ENCODE measurements at places on chromosomes 4 and X. TPM values are rescaled to one million over a fixed set of nuclear protein-coding genes. Genes with fewer than 3 reads are reported as not detected.

ASB12 gene
- total RNA-seq: not detected

XG gene
- total RNA-seq: not detected

RPA4 gene
- 0.23 TPM for total RNA-seq

SLIT2 gene
- total RNA-seq: 0.63 TPM

DUSP21 gene
- not detected for total RNA-seq

MAGEE2 gene
- not detected for total RNA-seq

MAGEC2 gene
- not detected for total RNA-seq

ARHGAP6 gene
- total RNA-seq: 0.65 TPM

TBC1D1 gene
- total RNA-seq: 28.0 TPM

BANK1 gene
- total RNA-seq: 0.10 TPM

GRCh38 chr4:13267091-13267490, 217.0 kb downstream of the RAB28 start:
- no peak for DNase-seq

DNA sequence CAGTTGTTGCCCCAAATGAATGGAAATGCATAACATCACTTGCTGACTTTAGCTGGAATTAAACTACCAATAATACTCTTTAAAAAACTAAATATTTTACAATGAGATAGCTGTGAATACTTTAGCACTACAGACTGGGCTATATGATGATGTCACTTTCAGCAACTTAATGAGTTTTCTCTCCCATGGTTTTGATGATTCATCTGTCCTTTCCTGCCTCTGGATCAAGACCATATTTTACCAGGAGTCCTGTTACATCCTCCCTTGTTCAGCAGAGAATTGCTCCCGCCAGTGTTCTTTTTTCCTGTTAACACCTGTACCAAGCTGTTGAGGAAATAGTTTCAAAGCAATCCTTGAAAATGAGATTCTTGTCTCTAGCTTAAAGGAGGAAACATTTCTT, 543.0 kb downstream of the SPRY1 start:
- no peak for DNase-seq

GRCh38 chr4:75499900-75500299, 14.3 kb downstream of the RCHY1 start:
- no peak for DNase-seq

DNA sequence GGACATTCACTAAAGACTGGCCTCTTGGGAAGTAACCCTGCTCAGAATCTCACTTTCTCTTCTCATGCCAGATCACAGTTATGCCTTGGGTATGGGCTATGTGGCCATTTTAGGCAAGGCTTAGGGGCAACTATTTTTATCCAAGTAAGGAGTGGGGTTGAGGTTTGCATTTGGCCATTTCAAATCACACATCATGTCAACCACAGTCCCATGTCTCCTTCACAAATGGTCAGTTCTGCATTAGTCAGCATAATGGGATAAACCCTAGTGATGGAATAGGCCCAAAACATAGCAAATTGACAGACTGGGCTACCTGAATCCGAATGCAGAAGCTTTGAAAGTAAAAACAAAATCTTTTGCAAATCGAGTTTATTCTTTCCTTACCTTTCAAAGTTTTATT, 827 bp upstream of the RTL3 start:
- no peak for DNase-seq

DNA sequence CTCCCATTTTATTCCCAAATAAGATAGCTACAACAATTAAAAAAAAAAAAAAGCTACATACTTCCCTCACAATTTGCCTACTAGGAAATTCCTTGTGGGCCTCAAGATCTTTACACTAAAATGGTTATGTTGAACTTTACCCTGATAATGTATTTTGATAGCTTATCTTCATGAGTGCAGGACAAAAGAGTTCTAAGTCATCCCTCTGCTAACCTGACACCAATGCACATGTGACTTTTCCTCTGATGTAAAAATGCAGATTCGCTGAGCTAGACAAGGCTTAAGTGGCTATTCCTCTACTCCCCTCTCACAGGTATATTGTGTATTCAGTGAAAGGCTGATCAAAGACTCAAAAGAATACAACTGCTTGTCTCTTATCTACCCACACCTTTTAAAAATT, 22.5 kb downstream of the ELF2 start:
- no peak for DNase-seq

GRCh38 chrX:8346892-8347291, 117.7 kb upstream of the VCX3B start:
- no peak for DNase-seq

GRCh38 chrX:66914080-66914479, 275.2 kb upstream of the EDA2R start:
- DNase-seq: peak; percentile 34

GRCh38 chr4:26510334-26510964, 20.2 kb upstream of the CCKAR start:
- no peak for DNase-seq

DNA sequence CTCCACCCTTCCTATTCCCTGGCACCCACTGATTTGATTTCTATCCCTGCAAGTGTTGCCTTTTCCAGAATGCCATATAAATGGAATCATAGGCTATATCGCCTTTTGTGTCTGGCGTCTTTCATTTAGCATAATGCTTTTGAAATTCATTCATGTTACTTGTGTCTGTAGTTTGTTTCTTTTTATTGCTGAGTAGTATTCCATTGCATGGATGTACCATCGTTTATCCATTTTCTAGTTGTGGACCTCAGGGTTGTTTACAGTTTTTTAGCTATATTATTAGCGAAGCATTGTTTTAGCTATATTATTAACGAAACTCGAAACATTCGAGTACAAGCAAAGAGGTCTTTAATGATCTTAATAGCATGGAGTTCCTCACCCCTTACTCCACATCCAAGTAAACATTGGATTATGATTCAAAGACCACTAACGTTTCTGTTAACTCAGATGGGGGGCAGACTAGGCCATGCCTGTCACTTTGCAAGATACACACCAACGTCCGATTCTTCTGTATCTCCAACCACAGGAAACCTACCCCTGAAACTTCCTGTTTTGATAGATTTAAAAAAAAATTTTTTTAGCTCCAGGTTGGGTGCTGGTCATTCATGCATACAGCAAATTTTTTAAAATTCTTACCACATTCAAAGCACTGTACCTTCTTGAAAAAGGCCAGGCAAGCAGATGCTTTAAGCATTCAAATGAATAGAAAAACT, 1.1 kb downstream of the DCK start:
- DNase-seq: no peak

- no peak for DNase-seq
These were observed 559.6 kb upstream of the EPHA5 start for GRCh38 chr4:66229885-66230284.

GRCh38 chr4:133394971-133395627, 246.0 kb downstream of the PCDH10 start:
- no peak for DNase-seq

GRCh38 chr4:140645614-140646412, 77.1 kb upstream of the UCP1 start:
- no peak for DNase-seq

DNA sequence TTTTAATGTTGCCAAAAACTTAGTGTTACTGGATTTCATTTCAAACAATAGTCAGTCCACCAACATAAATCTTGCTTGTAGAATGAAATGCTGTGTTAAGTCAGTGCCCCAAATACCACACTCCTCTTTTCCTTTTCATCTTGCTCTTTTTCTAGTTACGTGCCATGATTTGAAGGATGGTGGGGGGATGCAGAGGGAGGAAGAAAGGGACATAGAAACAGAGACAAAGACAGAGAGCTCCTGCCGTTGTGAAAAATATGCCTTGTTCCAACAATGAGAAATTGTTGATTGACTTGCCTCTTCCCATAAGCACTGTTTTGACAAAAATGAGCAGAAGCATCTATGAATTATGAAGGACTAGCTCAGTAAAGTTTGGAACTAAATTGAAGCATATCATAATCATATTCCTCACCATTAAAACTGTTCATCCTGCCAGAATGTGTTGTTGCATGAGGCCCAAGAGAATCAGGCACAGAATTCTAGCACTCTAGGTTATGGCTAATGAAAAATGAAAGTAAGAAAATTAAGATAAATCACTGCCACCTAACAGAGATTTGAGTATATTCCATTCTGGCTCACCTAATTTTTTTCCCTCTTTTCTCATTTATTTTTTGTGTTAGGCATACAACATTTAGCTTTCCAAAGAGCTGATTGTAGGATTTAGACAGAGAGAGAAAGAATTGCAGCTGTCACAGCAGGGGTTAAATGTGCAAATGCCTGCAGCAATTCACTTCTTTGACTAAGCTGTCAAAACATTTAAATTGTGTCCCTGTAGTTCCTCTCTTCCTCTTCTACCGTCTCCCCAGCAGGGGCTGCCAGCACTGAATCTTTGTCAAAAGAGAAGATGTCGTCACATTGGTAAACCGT, 111.6 kb upstream of the PTPN13 start:
- DNase-seq: no peak

DNA sequence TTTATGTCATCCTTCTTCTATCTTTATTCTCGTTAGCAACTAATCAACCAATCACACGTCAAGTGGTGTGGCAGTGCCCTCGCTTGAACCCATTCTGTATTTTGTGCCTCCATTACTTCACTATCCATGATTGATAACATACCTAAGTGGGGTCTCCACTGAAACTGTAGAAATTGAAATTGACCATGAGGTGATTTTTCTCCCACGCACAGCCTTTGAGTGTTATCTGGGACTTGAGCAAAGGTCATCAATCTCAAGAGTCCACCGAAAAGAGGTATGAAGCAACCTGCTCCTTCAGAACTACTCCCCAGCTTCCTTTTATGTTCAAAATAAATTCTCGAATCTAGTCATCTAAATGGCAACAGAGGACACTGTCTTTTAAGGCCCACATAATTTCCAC, 111.1 kb downstream of the SCD5 start:
- DNase-seq: no peak

DNA sequence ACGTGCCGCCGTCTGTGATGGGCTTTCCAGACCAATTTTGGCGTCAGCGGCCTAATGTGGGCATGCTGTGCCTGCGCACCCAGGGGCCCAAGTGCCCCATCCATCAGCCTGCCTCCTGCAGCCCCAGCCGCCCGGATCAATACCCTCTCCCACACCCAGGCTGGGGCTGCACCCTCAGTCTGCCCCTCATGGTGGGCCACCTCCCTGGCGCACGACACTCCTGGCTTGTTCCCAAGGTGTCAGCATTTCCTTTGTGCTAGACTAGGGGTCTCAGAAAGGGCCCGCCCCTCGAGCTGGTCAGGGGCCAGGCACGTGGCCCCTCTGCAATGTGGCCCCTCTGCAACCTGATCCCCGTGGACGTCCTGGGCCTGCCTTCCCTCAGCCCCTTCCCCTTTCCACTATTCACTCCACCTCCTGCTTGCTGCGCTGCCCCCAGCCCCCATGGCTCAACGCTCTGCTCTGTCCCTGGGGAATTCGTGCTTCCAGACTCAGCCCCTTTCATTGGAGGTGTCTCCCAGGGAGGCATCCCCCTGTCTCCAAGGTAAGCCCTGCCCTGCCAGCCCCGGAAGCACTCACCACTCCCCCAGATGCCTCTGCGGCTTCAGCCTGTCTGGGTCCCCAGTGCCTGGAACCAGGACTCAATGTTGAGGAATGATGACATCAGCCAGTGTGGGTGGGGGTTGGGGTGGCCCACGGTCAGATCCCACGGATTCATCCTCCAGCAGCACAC, 130.8 kb downstream of the HMX1 start:
- peak; percentile 31 for DNase-seq

- no peak for DNase-seq
These were observed 31.1 kb downstream of the RAB28 start for GRCh38 chr4:13452927-13453579.

GRCh38 chr4:1087371-1087770, 26.0 kb downstream of the RNF212 start:
- no peak for DNase-seq

GRCh38 chr4:153346031-153346430, 1.5 kb downstream of the MND1 start:
- DNase-seq: no peak

- DNase-seq: no peak
These were observed 116.2 kb downstream of the GATB start for GRCh38 chr4:151644622-151645021.

DNA sequence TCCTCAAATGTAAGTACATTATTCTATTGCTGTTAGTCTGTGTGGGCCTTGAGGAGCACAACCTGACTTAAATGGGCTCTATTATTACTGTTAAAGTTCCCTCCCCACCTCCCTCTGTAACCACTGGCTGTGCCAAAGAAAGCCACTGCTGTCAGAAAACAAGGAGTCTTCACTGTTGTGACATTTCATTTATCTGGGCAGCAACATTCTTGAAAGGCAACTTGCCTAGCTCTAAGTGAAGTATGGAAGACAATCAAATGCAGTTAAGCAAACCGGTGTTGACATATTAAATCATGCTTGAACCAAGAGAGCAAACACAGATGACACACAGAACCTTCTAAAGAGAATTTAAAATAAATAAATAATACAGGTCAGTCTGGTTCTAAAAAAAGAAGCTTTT, 81.0 kb downstream of the EPHA5 start:
- DNase-seq: no peak

DNA sequence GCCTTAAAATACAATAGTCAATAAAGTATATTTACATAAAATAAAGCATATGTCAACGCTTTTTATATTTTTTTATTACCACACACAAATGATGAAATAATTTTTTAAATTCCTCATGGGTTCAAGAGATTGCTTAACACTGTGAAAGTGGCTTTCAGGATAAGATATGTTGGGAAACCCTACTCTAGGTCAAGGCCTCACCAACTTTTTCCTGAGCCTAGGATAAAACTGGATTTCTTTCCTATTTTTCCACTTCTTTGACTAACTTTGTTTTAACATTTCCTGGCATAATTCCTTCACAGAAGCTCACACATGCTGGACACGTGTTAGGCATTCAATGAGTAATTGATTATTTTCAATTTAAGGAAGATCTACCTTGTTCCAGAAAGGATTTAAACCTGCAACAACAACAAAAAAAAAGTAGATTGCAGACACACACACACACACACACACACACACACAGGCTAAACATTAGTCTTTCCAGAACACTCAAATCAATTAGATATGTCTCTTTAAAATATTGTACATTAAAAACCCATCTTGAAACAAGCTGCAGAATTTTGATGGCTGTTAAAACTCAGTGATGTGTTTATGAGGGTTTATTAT, 9.1 kb downstream of the KLB start:
- DNase-seq: no peak

GRCh38 chr4:95255396-95256107, 293.2 kb downstream of the UNC5C start:
- DNase-seq: no peak

- no peak for DNase-seq
These were observed 102.2 kb downstream of the SLC2A9 start for GRCh38 chr4:9919047-9919446.

GRCh38 chr4:98929341-98930267, 671 bp upstream of the EIF4E start:
- no peak for DNase-seq

- no peak for DNase-seq
These were observed 38.2 kb upstream of the PNPLA4 start for GRCh38 chrX:7965436-7965835.

- DNase-seq: no peak
These were observed 4.8 kb upstream of the HGFAC start for GRCh38 chr4:3436798-3437581.

- DNase-seq: peak; percentile 59
These were observed 626 bp downstream of the TBC1D1 start for GRCh38 chr4:37891260-37892159.

DNA sequence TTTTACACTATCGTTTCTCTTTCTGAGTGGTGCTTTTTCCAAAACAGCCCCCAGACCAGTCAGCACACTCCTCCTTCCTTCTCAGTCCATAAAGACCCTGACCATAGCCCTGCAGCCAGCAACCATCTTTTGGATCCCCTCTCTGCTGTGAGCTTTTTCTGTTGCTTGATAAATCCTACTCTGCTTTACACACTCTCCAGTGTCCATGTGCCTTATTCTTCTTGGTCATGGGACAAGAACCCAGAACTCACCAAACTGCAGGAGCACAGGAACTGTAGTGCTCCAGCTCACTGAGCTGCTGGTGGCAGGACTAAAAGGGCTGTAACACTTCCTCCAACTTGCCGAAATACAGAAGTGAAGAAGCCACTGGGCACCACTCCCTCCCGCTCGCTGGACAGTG, 32.5 kb downstream of the COX18 start:
- DNase-seq: no peak
